ENCODE measurements at places on chromosomes 13 and 19.
A peak's percentile ranks its signal among the peaks of the same experiment; 100 is the strongest.

DNA sequence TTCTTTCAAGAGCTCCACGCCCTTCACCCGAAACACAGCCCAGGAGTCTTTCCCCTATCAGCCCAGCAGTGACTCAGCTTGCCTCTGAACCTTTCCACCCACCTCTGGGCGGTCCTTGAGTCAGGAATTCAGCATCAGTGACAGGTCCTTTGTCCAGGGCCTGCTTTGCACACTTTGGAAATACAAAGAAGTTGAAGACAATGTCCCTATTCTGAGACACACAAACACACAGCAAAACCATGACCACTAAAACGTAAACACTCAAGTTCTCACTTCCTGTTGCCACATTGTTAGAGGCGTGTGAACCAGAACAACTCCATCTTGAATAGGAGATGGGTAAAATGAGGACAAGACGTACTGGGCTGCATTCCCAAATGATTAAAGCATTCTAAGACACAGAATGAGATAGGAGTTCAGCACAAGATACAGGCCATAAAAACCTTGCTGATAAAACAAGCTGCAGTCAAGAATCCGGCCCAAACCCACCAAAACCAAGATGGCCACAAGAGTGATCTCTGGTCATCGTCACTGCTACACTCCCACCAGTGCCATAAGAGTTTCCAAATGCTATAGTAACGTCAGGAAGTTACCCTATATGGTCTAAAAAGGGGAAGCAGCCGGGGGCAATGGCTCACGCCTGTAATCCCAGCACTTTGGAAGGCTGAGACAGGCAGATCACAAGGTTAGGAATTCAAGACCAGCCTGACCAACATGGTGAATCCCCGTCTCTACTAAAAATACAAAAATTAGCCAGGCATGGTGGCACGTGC, 49.2 kb upstream of the ATP12A start:
- DNase-seq: no peak

GRCh38 chr19:39194832-39195542, 1.8 kb upstream of the NCCRP1 start:
- DNase-seq: no peak

- DNase-seq: no peak
Observed at GRCh38 chr13:111926501-111927180, 140.3 kb upstream of the SOX1 start.

GRCh38 chr13:85693889-85694511, 105.2 kb downstream of the SLITRK6 start:
- DNase-seq: no peak

DNA sequence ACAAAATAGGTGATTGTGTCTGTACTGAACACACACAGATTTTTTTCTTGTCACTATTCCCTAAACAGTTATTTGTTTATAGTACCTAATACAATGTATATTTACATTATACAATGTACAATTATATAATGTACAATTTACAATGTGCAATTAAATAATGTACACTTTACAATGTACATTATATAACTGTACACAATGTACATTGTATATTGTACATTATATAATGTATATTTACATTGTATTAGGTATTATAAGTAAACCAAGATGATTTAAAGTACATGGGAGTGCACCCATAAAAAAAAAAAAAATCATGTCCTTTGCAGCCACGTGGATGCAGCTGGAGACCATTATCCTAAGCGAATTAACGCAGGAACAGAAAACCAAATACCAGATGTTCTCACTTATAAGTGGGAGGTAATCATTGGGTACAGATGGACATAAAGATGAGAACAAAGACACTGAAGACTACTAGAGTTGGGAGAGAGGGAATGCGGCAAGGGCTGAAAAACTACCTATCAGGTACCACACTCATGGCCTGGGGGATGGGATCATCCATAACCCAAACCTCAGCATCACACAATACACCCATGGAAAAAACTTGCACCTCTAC, 68.1 kb downstream of the ABCC4 start:
- no peak for DNase-seq

GRCh38 chr13:80224468-80224867, 116.5 kb downstream of the SPRY2 start:
- no peak for DNase-seq

DNA sequence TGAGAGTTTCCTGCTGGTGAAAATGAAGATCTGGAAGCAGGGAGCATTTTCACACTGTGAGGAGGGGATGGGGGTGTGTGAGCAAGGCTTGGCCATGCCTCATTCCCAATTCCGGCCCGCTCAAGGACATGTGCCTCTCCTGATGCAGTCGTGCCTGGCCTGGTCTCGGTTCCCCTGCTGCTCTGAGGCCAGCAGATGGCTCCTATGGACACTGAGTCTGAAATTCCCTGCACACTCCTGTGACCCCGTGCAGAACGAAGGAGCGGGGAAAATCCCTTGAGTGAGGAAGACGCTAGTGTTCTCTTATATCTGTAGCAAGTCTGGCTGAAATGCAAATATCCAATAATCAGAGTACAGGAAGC, 363 bp upstream of the ZNF763 start:
- DNase-seq: no peak

DNA sequence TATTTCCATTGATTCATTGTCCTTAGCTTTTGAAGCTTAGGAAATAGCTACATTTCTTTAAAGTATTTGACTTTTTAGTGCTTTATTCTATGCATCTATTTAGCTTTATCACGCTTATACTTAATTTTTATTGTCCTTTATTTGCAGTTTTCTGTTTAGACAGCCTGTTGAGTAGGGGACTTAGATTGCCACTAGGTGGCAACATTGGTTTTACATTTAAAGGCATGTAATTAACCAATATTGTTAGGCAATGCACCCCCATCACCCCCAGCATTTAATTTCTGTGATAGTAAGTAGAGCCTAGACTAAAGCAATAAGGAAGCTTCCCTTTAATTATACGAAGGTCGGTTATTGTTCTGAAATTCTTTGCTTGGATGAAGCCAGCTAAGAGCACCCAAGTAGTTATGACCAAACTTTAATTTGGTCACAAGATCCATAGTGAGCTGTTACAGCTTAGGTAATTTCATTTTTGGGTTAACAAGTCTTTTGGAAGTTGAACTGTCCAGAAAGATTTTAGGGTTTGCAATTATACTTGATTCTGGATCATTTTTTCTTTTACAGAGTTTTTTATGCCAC, 36.5 kb downstream of the B3GLCT start:
- DNase-seq: no peak

GRCh38 chr19:40831502-40832430, 18.5 kb downstream of the CYP2A6 start:
- DNase-seq: no peak

- DNase-seq: no peak
Observed at GRCh38 chr19:5681391-5682106, 722 bp downstream of the HSD11B1L start.

GRCh38 chr13:37395544-37395943, 203.0 kb downstream of the POSTN start:
- DNase-seq: no peak

DNA sequence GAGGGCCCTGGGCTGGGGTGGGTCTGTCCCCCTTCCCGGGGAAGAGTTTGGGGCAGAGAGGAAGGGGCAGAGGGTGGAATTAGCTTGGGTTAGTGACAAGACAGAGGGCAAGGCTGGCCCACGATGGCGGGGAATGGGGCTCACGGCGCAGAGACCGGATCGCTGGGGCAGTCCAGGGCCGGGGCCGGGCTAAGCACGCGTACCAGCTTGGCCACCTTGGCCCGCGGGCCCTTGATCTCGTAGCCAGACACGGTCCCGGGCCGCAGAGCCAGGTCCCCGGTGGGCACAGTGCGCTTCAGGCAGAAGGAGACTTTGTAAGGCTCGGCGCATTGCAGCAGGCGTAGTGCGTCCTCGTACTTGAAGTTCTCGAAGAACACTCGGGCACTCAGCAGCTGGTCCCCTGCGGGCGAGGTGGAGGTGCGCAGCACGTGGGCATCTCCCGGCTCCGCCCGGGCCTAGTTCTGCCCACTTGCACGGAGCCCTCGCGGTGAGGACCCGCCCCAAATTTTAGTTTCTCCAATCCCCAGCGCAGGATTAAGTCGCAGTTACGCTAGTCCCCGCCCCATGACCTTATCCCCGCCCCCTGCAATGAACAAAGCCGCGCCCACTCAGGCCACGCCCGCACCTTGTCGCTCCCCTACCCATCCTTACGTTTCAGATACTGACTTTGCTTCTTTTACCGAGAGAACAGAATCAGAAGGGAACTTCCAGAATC, 8.6 kb upstream of the HIPK4 start:
- DNase-seq: no peak

- peak; percentile 25 for DNase-seq
Observed at GRCh38 chr13:40589285-40590109, 76.9 kb downstream of the FOXO1 start.

- no peak for DNase-seq
Observed at GRCh38 chr19:30133803-30134202, 191.8 kb downstream of the URI1 start.

GRCh38 chr13:27493981-27494380, 43.6 kb upstream of the MTIF3 start:
- DNase-seq: no peak

DNA sequence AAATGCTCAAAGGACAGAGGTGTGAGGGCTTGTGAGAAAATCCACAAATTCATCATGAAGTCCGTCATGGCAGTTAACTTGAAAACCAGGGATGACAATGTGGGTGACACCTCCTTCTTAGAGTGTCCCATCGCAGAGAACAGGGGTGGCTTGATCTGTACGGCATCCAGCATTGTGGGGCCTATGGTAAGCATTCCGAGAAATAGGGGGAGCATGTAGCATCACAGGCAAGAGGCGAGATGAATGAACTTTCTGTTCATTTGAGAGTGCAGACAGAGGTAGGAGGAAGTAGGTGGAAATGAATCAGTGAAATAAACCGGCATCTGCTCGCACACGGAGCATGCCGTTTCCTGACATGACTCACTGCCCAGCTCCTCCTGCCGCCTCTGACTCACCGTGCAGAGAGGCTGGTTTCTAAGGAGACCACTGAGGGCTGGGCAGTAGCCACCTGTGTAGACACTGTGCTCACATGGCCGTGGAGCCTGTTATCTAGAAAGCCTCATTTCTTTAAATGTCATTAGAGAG, 339.0 kb downstream of the RFC3 start:
- DNase-seq: peak; percentile 21

DNA sequence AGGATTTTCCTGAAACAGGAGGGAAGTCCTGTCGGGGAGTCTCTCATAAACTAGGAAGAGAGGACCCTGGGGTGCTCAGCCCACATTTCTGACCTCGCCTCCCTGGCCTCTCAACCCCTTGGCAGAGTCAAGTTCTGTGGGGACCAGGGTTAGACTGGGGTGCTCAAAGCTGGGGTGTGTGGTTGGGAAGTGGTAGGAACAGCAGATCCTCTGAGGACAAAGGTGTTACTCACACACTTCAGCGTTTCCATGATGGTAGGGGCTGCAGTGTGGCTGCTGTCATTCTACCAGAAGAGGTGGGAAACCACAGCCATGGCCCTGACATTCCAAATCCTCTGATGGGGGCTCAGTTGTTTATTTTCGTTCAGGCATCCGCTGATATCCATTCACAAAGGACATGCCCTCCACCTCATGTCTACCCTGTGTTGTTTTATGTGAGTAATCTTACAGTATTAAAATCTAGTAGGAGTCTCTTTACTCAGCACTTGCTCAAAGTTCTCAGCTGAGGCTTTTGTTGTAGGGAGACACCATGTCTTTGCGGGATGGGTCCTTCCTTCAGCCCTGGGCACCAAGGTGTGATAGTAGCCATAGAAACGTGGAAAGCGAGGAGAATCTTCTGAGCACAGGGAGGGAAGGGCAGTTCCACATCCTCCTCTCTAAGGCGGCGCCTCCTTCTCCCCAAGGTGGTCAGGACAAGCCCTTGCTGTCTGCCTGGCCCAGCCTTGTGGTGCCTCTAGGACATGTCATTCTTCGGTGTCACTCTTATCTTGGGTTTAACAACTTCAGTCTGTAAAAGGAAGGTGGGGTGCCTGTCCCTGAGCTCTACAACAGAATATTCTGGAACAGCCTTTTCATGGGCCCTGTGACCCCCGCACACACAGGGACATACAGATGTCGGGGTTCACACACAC, 1.5 kb downstream of the KIR2DL3 start:
- no peak for DNase-seq

- DNase-seq: no peak
Observed at GRCh38 chr13:113545455-113545930, 39.1 kb upstream of the TFDP1 start.

GRCh38 chr19:5145521-5146511, 176.9 kb downstream of the KDM4B start:
- DNase-seq: no peak

- no peak for DNase-seq
Observed at GRCh38 chr13:78102121-78102677, 183.6 kb upstream of the EDNRB start.

- no peak for DNase-seq
Observed at GRCh38 chr13:33934343-33934742, 116.4 kb downstream of the RFC3 start.

- DNase-seq: no peak
Observed at GRCh38 chr19:55483706-55484592, 1.0 kb upstream of the NAT14 start.

DNA sequence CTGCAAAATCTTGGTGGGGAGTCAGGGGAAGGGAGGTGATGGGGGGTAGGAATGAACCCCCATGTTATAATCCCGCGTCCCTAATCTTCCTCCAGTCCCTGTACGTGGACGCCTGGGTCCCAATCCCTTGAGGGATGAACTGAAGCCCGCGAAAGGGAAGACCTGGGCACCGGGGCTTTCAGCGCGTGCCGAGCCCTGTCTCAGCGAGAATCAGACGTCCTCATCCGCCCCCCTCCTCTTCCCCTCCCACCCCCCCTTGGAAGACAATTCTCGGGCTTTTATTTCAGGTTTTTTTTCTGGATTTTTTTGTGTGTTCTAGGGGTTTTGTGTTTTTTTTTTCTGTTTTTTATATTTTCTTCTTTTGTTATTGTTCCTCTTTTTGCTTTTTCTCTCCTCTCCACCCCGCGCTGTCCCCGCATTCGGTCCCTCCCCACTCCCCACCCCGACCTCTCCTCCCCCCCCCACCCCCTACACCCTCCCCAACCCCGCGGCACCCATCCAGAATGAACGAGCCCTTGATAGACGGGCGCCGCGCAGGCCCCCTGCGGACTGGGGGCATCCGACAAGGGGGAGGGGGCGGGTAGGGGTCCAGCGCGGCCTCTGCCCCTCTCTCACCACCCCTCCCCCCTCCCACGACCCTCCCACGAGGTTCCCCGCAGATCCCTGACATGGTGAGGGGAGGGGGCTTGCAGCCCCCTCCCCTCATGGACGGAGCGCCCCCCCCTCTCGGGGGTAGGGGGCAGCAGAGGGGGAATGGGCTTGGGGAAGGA, 10.3 kb downstream of the C19orf81 start:
- no peak for DNase-seq

- DNase-seq: no peak
Observed at GRCh38 chr13:33245505-33246158, 39.9 kb downstream of the STARD13 start.

GRCh38 chr13:39815345-39816111, 160.1 kb downstream of the COG6 start:
- DNase-seq: no peak

DNA sequence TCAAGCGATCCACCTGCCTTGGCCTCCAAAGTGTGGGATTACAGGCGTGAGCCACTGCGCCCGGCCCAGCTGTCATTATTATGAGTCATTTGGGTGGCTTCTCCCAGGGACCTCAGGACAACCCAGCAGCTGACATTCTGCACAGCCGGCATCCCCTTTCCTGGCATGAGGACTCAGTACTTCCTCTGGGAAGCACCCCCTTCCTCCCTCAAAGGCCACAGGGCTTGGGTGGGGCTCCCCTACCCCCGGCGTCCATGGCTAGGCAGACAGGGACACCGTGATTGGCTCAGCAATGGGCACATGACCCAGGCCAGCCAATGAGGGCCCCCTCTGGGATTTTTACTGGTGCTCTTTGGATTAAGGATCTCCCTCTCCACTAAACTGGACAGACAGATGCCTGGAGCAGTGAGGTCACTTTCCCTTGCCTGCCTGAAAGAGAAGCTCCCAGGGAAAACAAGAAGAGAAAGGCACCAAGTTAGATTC, 6.0 kb downstream of the KANK2 start:
- DNase-seq: no peak
